ENCODE measurements at places on chromosomes 13 and 19.

DNA sequence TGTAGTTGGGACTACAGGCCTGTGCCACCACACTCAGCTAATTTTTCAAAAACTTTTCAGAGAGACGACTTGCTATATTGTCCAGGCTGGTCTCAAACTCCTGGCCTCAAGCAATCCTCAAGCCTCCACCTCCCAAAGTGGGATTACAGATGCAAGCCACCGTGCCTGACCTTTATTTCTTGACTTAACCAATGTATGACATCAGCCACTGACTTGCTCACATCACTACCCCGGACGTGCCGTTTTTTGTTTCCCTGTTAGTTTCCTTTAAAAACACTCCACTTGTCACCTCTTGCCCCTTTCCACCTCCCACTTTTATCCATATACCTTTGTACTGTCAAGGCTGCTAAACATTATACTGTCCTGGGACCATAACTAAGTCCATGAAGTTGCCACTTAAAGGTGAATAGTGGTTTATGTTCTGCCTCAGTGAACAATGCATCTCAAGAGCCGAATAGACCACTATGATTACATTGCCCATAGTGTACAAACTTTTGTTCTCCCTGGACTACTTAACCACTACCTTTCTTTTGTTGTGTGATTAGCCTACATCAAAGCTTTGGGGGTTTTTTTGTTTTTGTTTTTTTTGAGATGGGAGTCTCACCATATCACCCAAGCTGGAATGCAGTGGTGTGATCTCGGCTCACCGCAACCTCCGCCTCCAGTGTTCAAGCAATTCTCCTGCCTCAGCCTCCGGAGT is 2.3 kb upstream of the EPHX3 start:
- no peak for DNase-seq

DNA sequence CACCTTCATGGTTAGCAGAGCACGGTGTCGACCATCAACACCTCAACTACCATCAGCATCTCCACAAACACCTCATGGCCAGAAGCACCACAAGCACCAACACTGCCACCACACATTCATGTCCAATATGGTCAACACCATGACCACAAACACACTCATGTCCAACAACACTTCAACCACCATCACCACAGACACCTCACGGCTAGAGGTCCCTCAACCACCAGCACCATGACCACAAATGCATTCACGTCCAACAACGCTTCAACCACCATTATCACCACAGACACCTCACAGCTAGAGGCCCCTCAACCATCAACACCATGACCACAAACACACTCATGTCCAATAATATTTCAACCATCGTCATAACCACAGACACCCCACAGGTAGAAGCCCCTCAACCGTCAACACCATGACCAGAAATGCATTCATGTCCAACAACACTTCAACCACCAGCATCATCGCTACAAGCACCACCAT is 10.2 kb downstream of the TRAPPC5 start:
- no peak for DNase-seq

- no peak for DNase-seq
Measured at GRCh38 chr19:41297628-41298347, 12.2 kb upstream of the CCDC97 start.

DNA sequence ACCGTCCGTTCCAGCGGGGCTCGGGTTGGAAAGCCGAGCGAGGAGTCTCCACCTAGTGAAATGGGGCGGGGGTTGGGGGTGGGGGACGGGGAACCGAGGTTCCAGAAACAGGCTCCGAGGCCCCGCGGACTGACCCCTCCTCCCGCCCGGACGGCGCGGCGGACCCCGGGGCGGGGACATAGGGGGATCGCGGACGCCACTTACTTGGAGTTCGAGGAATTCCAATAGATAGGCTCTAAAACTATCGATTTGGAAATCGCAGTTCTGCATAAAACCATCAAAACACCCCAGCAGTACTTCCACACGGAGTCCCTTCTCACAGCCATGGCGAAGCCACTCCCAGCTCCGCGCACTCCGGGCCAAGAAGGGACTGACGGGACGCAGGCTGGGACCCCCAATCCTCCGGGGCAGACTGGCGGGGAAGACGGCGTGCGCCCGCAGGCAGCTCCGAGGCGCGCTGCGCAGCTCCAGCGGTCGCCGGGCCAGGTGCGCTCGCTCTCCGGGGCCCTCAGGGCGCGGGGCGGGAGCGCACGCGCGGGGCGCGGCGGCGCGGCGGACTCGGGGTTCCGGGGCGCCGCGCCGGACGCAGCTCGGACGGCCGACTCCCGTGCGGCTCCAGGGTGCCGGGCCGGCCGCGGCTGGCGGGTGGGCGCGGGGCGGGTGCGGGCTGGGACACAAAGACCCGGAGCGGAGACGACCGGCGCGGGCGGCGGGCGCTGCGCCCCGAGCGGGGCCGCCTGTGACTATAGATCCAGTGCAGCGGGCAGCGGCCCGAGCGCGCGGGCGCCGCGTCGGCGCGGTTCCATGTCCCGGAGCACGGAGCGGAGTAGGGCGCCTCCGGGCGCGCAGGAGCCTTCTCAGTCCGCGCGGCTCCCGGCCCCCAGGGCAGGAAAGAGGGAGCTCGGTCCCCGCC is 567 bp downstream of the EFNB2 start:
- peak; percentile 9 for DNase-seq

DNA sequence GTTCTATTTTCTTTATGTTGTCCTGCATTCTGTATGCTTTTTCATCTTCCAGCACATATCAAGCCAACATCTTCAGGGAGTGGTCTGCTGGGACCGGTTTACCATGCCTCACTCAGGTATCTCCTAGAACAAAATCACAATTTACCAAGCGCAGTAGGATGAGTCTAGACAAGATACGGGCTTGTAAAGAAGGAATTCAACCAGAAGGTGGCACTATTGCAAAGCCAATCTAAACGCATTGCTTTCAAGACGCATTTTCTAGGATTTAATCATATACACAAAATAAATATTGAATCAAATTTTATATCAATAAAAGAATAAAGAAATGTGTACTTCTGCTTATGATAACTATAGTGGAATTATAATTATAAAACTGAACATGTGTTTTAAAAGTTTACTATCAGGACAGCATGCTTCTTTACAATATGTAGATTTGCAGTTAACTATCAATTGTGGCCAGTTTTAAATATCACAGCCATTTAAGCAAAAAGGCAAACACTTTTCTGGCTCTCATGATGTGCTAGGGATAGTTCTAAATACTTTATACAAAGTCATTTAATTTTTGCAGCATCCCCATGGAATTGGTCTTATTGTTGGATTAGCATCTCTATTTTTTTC is 16.1 kb upstream of the TPP2 start:
- peak; percentile 68 for DNase-seq

- DNase-seq, result no peak
Measured at GRCh38 chr19:48833977-48834376, 2.3 kb downstream of the HSD17B14 start.

DNA sequence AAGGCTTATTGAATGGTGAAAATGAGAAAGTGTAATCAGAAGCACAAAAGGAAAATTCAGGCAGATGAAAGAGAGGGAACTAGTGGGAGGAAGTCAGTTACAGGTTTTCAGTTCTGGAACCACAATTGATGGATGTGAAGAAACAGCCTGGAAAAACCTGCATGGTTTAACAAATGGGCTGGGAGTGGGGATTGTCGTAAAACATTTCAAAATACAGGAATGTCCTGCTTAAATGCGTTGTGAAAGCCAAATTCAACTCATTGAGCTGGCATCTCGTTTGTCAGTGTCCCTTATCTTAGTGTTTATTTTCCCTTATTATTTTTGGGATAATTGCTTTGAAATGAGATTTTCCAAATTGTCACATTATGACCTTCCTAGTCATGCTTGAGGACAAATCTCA is 106.5 kb upstream of the RFC3 start:
- no peak for DNase-seq

DNA sequence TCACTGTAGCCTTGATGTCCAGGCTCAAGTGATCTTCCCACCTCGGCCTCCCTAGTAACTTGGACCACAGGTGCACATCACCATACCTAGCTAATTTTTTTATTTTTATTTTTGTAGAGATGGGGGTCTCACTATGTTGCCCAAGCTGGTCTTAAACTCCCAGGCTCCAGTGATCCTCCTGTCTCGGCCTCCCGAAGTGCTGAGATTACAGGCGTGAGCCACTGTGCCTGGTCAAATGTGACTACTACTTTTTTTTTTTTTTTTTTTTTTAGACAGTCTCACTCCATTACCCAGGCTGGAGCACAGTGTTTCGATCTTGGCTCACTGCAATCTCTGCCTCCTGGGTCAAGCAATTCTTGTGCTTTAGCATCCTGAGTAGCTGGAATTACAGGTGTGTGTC is 20.6 kb upstream of the COX7A1 start:
- DNase-seq, result no peak

GRCh38 chr13:92412481-92412880 is 814.1 kb upstream of the GPC6 start:
- DNase-seq, result no peak

- no peak for DNase-seq
Measured at GRCh38 chr13:59236309-59236919, 927.3 kb downstream of the DIAPH3 start.

- no peak for DNase-seq
Measured at GRCh38 chr13:108368250-108368905, 98.9 kb downstream of the TNFSF13B start.

DNA sequence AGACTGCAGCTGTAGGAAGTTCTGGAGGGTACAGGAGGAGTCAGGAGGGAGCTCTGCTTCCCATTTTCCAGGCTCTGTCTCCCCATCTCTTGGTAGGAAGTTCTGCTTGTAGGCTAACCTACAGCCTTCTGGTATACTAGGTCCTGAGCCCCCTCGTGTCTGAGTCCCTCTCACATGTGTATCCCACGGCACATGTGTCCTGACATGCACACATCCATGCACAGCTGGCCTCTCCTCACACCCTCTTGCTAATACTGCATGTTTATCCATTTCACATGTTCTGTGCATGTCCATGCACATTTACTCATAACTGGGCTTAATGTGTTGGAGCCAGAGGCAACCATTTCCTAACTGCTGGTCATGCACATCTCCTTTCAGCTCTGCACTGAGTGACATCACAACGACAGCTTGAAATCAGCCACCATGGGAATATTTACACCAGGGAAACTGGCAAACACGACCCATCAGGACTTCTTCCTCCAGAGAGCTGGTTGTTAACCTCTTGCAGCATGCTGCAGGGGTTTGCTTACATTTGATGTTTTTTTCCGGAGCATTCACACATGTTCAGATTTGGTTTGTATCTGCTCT is 3.0 kb downstream of the CD209 start:
- DNase-seq, result no peak

DNA sequence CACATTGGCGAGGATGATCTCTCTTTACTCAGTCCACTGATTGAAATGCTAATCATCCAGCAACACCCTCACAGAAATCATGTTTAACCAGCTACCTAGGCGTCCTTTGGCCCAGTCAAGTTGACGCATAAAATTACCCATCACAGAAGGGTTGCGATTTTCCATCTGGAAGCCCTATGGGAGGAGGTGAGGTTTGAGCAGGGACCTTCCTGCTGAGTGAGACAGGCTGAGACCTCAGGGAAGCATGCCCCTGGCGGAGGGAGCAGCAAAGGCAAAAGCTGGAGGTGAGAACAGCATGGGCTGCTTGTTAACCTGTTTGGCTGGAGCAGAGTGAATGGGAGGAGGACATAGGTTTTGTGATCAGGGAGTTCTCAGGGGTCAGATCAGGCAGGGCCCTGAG is 7.3 kb downstream of the TTC9B start:
- DNase-seq, result no peak

GRCh38 chr19:38928391-38929001 is 2.1 kb downstream of the SARS2 start:
- peak; percentile 23 for DNase-seq

- DNase-seq, result no peak
Measured at GRCh38 chr19:18049385-18049784, 37.3 kb downstream of the IL12RB1 start.

DNA sequence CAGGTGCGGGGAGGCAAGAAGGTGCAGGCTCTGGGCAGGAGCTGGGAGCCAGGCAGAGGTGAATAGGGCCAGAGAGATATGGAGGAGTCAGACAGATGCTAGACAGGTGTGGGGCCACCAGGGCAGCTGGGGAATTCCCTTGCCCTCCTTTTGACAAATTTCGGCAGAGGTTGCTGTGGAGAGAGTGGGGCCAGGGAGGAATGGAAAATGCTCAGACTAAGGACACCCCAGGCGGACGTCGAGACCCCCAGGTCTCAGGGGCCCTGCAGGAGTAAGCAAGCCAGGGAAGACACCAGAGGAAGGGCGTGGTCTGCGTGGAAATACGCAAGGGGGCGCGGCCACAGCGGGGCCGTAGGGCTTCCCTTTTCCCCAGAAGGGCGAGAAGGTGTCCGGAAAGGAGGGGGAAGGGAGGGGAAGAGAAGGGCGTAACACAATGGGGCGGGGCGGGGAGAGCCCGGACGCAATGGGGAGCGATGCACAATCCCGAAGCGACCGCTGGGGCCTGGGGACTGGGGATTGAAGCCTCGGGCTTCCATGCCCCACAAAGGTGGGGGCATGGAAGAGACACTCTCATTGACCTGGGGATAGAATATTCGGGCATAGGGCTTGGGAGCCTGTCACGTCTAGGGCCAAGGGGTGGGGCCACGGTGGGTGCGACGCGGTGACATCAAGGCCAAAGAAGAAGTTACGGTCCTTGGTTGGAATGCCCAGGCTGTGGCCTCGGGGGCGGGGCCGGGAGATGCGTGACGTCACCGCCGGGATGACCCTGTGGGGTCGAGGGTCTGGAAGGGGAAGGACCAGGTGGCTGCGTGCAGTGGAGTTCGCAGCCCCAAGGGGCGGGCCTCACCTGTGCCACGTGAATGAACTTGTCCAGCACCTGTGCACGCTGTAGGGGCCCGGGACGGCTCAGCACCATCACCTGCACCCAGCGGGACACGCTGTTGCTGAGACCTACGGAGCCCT is 8.2 kb downstream of the RASGRP4 start:
- peak; percentile 31 for DNase-seq

DNA sequence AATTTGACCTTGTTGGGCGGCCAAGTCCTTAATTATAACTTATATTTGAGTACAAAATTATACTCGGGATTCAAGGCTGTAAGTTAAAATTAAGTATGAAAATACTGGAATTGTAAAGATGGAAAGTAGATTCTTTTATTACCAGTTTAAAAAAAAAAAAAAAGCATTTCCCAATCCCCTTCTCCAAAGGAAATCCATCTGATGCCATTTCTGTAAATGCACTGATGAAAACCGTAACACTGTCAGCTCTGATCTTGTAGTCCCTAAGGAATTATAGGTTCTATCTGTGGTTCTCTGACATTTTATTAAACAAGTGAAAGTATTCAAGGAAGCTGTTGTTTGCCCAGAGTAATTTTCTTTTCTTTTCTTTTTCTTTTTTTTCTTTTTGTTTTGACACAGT is 41.6 kb upstream of the HNRNPA1L2 start:
- no peak for DNase-seq

DNA sequence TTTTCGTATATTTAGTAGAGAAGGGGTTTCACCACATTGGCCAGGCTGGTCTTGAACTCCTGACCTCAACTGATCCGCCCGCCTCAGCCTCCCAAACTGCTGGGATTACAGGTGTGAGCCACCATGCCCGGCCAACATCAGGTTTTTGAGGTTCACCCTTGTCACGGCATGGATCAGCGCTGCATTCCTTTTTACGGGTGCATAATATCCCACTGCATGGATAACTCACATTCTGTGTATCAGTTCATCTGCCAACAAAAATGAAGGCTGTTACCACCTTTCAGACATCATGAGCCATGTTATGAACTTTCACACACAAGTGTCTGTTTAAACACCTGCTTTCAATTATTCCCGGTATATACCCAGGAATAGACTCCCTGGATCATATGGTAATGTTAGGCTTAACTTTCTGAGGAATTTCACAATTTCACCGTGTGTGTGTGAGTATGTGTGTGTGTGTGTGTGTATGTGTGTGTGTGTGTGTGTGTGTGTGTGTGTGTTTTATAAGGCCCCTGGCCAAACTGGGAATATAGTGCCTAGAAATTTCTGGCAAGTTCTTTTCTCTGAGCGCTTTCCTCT is 52.2 kb downstream of the AP1M1 start:
- DNase-seq, result no peak

- DNase-seq, result no peak
Measured at GRCh38 chr13:85520445-85520844, 278.8 kb downstream of the SLITRK6 start.
